Central memory CD4-positive, alpha-beta T cell (primary cell): ENCODE measurements at places on chromosomes 5 and 9.

- DNase-seq: peak; percentile 81
These were observed at the start of gene RPP25L for GRCh38 chr9:34611811-34612787. Gene RPP25L, minus strand, starts transcription at chr9:34612097. Its CDS starts 801 bp downstream, at chr9:34611296.

DNA sequence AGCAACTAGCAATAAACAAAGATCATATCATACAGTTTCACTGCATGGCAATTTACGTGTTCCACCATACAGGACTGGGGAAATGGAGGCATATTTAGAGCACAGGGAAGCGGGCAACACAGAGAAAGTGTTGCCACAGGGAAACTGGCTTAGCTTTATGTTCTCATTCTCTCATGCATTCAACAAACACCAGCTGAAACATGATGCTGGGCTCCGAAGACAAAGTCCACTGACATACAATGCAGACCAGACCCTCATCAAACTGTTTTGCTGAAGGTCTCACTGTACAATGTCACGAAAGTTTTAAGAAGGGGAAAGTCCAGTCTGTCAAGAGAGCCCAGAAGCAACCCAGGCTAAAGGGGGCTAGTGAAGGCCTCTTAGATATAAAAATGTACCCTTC, 115.1 kb downstream of the MAPKAP1 start:
- DNase-seq: no peak

GRCh38 chr9:128323791-128324190, 1.2 kb downstream of the COQ4 start:
- DNase-seq: no peak

GRCh38 chr5:145543968-145544367, 291.2 kb downstream of the PRELID2 start:
- DNase-seq: no peak

GRCh38 chr5:179619776-179620175, 3.7 kb downstream of the HNRNPH1 start:
- no peak for DNase-seq

- no peak for DNase-seq
These were observed 184.0 kb upstream of the NR4A3 start for GRCh38 chr9:99637641-99638040.

- no peak for DNase-seq
These were observed 71.6 kb downstream of the ERCC6L2 start for GRCh38 chr9:95947118-95947517.

DNA sequence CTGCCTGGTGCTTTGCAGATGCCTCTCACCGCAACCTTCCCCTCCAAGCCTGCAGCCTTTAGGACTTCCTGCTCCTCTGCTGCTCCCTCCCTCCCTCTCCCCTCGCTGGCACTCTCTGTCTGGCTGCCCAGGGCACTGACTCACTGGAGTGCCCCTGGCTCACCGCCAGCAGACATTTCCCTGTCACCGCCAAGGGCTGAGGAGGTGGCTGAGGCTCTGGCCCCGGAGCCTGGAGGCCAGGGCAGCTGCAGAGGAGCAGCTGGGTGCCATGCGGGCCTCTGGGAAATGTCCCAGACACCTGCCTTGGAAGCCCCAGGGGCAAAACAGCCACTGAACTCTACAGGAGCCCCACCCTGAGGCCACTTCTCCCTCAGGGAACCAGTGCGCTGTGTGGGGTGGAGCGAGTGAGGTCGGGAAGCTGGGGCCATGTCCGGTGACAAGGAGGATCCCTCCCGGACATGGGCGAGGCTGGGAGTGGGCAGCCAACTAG, 53.4 kb downstream of the TENT4A start:
- no peak for DNase-seq

DNA sequence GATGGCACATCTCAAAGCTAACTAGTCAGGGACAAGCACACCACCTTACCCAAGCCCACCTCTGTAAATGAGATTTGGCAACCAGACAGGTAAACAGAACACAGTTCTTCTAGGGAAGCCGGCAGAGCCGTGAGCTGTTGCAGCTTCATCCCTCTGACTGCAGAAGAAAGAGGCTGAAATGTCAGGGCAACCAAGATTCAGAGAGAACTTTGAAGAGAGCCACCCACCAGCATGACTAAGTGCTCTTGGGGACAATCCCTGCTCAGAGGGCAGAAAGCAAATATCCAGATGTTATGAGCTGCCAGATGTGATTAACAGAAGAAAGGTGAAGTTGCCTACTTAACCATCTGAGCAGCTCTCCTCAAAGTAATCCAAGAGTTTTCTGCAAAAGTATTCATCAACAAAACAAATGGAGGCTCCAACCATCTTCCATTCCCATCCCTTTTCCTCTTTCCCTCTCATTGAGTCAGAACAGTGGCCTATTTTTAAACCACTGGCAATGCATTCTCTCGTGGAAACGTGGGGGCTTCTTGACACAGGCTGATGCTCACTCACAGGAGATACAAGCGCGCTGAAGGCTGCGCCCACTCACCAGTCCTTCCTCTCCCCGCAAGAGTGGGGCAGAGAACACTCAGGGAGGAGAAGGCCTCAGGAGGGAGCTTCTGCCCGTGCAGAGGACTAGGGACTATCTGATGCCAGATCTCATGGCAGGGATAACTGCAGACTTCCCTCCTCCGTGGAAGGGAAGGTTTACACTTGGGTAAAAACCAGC, 57.1 kb downstream of the SLIT3 start:
- no peak for DNase-seq

DNA sequence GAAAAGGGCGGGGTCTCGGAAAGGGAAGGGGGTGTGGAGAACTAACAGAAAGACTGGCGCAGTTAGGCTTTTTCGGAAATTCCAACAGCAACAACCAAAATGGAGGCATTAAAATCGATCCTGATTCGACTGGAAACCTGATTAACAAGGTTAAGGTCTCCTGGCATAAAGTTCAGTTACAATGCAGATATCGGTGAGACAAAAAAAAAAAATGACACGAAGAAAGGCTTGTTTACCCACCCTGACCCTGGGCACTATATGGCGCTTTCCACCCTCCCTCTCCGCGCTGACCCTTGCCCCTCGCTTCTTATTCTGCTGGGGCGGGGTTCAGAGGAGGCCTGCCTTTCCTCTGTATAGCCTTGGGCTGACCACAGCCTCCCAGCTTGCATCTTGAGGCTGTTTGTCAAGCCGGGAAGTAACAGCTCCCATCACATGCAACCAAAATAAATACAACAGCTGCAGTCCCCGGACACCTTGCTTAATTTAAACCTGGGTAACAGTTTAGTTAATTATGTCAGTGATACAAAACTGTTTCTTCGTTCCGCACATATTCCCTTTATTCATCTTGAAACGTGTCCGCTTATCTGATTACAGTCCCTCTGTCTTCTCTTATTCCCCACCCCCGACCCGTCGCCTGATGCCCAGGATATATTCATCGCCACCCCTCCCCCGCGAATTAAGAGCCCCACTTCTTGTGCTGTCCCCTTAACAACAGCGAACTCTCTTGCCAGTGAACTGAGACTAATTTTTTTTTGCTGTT, 795 bp upstream of the PJA2 start:
- no peak for DNase-seq

DNA sequence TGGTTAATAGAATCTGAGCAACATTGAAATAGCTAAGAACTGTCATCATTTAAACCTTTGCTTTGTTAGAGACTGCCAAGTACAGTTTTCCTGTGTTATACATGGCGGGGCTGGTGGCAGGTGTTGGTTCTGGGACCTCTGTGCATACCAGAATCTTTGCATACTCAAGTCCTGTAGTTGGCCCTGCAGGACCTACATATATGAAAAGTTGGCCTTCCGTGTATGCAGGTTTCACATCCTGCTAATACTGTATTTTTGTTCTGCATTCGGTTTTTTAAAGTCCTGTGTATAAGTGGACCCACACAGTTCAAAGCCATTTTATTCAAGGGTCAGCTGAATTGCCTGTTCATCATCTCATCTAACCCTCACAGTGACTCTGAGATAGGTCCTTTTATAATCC, 36.4 kb downstream of the LARP1 start:
- no peak for DNase-seq

DNA sequence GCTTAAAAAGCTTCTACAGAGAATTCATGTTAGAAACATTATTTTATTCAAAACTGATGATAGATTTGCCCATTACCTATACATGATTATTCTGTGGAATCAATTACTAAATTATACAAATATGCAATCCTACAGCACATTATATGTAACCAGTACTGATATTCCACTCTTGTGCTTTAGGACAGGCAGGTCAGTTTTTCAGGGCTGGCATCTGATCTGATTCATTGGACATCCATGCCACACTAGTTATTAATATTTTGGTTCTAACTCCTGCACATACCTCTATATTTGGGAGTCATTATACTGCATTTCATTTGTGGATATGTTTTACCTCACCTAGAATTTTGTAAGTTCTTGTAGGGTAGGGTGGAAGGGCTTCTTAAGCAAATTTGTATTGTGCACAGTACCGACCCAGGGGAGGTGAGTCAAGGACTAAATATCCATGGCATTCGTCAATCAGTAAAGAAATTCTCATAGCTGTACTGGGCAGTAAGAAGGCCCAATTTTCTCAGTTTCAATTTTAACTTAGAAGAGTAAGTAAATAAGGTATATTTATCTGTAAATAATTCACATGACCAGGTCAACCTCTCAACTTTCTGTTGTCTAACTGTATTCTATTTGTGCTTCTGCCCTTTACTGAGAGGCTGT, 33.5 kb downstream of the ELOVL7 start:
- DNase-seq: no peak

DNA sequence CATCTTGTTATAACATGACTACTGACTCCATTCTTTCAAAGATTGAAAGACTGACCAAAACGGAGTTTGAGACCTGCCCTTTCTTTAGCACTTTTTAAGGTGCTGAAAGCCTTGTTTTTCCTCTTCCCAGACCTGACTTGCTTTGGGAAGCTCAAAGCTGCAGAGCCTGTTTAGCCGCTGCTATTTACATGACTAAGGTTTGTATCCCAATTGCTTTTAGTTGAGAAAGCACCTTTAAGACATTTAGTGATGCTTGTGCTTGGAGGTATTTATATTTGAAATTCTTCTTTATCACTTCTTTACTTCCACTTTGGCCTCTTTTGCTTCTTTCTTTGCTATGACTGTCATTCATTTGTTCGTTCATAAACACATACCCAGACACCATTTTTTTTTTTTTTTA, 182.6 kb upstream of the ELL2 start:
- DNase-seq: no peak

DNA sequence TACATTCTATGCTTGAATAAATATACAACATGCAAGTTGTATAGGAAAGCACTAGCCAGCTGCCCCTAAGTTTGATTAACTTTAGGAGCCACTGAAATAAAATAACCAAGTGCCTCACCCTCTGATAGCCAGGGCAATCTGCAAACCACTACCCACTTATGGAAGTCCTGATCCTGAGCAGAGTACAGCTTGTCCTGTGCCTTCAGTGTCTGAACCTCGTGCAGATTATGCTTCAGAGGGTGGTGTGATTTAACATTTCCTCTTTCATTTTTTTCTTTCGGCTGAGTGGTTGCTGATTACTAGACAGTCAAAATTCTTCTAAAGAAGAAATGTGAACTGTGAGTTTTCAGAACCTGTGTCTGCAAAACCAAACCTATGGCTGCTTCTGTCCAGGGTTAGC, 327.7 kb downstream of the PIK3R1 start:
- no peak for DNase-seq

DNA sequence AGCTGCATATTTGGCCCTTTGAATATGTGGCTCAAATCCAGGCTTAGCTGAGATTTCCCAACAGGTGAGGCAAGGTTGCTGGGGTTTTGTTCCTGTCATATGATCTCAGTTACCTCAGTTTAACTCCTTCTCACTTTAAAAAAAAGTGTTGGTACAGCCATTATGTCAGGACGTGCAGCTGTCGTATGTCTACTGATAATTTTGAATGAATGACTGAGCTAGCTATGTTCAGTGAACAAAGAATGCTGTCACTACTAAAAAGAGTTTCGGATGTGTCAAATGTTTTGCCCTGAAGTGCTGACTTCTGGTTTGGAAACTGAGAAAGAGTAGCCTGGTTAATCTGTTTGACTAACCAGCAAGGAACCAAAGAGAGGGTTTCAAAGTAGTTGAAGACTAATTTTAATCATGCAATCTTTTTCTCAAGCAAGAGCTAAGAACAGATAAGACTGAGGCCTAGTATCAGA, 106.3 kb upstream of the NR3C1 start:
- no peak for DNase-seq

GRCh38 chr5:92836855-92837755, 743.9 kb downstream of the NR2F1-AS1 start:
- DNase-seq: no peak

DNA sequence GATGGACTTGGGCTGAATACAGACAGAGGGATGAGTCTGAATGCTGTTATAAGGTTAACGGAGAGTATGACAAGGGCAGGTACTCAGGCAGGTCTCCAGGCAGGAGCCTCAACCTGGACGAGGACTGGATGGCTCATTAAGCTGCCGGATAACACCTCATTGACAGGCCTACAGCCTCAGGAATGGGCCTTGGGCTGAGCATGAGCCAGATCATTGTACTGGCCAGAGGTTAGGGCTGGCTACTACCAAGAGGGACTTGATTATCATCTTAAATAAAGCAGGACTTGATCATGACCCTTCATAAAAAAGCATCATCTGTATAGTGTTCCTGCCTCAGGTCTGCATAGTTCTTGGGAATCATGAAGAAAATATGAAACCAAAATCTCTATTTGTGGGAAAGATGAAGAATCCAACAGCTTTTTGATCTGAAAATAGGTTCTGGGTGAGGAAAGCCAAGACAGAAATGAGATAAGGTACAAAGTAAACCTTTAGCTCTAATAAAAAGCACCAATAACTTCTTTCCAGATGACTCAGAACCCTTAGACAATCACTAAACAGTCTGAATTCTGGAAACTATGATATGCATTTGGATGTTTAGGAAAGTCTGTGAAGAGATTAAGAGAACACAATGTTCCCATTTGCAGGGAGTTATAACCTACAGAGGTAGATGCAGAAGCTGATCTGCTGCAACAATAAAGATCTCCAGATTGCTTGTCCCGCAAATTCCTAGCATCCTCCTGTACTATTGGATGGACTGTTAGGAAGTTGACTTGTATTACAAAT, 343.1 kb downstream of the CTNND2 start:
- DNase-seq: no peak

DNA sequence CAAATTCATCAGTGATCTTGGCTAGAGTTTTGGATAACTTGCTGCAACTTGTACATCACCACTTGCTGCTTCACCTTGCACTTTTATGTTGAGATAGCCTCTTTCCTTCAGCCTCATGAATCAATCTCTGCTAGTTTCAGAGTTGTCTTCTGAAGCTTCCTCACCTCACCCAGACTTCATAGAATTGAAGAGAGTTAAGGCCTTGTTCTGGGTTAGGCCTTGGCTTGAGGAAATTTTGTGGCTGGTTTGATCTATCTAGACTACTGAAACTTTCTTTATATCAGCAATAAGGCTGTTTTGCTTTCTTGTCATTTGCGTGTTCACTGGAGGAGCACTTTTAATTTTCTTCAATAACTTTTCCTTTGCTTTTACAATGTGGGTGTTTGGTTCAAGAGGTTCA, 12.8 kb downstream of the FER start:
- DNase-seq: no peak

GRCh38 chr9:35813434-35814105, 1.3 kb downstream of the HINT2 start:
- DNase-seq: no peak
